ENCODE measurements at places on chromosomes 7 and 10.

DNA sequence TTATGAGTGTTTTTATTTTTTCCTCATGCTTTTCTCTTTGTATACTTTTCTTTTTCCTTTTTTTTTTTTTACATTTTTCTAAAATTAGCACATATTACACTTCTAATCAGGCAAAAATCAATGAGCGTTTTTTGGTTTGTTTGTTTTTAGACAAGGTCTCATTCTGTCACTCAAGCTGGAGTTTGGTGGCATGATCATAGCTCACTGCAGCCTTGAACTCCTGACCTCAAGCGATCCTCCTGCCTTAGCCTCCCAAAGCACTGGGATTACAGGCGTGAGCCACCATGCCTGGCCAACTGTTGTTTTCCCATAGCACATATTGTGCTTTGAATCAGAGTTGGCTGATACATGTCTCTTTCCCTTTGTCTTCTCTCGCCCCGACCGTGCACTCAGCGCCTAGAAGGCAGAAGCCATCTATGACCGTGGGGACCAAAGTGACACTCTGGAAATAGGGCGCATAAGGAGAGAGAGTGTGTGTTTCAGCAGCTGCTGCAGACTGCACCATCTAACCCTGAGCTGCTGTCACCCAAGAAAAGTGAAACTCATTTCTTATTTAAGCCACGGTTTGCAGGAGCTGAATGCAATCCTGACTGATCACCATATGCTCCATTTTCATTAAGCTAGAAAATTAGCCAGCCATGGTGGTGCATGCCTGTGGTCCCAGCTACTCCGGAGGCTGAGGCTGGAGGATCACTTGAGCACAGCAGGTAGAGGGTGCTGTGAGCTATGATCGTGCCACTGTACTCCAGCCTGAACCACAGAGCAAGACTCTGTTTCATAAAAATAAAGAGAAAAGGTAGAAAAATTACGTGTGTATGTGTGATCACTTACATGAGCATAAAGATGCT lies 41.4 kb upstream of the GTF2I start:
- no peak overlapping the region for H3K4me3 ChIP-seq
- no peak for DNase-seq
- no peaks in the 10 kb centered on the region for H3K36me3 ChIP-seq
- H3K4me1 ChIP-seq = peaks cover 3% of the 10 kb centered on the region
- H3K27ac ChIP-seq = no peak overlapping the region

GRCh38 chr7:19144661-19145433 lies at the start of gene FERD3L:
Gene FERD3L, minus strand, starts transcription at chr7:19145421. Its CDS starts 59 bp downstream, at chr7:19145362.
- peak within 1 kb of the TSS; percentile 36 for H3K4me3 ChIP-seq
- H3K27ac ChIP-seq = no peak within 1 kb of the TSS
- peaks cover 32% of the 10 kb centered on the region for H3K27me3 ChIP-seq
- peaks cover 4% of the 10 kb centered on the region for H3K4me1 ChIP-seq

DNA sequence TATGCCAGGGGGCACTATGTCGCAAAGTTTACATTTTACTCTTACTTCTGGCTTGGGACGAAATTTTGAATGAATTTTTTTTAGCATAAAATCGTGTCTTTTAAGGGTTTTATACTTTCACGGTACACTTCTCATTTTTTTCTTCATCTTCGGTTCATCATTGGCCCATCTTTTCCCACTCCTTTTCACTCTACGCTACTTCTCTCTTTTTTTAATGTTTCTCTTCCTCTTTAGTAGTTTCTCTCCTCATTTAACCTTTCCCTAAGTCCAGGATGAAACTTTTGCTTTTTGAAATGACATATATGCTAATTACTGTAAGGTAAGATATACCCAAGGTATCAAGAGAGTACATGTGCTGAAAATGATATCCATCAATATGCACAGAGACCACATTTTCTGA lies 39.5 kb downstream of the C7orf33 start:
- H3K4me1 ChIP-seq = no peaks in the 10 kb centered on the region
- H3K4me3 ChIP-seq = no peak overlapping the region
- no peaks in the 10 kb centered on the region for H3K36me3 ChIP-seq
- no peaks in the 10 kb centered on the region for H3K27me3 ChIP-seq

- H3K4me1 ChIP-seq = no peaks in the 10 kb centered on the region
- no peak overlapping the region for H3K27ac ChIP-seq
- H3K4me3 ChIP-seq = no peak overlapping the region
- no peaks in the 10 kb centered on the region for H3K36me3 ChIP-seq
- no peak for DNase-seq
These were observed 33.7 kb upstream of the RHEB start for GRCh38 chr7:151553356-151553755.

GRCh38 chr7:20241194-20241910 lies 24.2 kb upstream of the MACC1 start:
- H3K4me3 ChIP-seq = no peak overlapping the region
- DNase-seq = no peak
- no peaks in the 10 kb centered on the region for H3K27me3 ChIP-seq
- no peaks in the 10 kb centered on the region for H3K36me3 ChIP-seq
- no peak overlapping the region for H3K27ac ChIP-seq
- no peaks in the 10 kb centered on the region for H3K4me1 ChIP-seq

- no peak overlapping the region for H3K4me3 ChIP-seq
- no peaks in the 10 kb centered on the region for H3K4me1 ChIP-seq
- DNase-seq = no peak
- no peak overlapping the region for H3K27ac ChIP-seq
- H3K36me3 ChIP-seq = no peaks in the 10 kb centered on the region
- H3K27me3 ChIP-seq = no peaks in the 10 kb centered on the region
These were observed 19.6 kb upstream of the GTPBP4 start for GRCh38 chr10:968546-969199.

GRCh38 chr7:148155000-148155399 lies 435.6 kb upstream of the C7orf33 start:
- no peaks in the 10 kb centered on the region for H3K27me3 ChIP-seq
- H3K27ac ChIP-seq = no peak overlapping the region
- no peak overlapping the region for H3K4me3 ChIP-seq
- no peak for DNase-seq

DNA sequence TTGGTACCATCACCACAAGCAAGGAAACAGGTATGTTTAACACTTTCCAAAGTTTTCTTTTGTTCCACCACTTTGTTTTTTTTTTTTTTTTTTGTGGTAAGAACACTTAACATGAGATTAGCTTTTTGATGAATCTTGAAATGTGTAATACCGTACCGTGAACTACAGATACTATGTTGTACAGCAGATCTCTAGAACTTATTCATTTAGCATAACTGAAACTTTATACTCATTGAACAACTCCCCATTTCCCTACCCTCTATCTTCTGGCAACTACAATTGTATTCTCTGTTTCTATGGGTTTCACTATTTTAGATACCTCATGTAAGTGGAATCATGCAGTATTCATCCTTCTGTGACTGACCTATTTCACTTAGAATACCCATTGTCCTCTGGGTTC lies 162.7 kb upstream of the ITGB1 start:
- H3K36me3 ChIP-seq = no peaks in the 10 kb centered on the region
- no peaks in the 10 kb centered on the region for H3K27me3 ChIP-seq
- no peak overlapping the region for H3K27ac ChIP-seq
- no peak overlapping the region for H3K4me3 ChIP-seq
- no peak for DNase-seq

- H3K27ac ChIP-seq = no peak overlapping the region
- no peak for DNase-seq
- H3K36me3 ChIP-seq = no peaks in the 10 kb centered on the region
- H3K4me1 ChIP-seq = no peaks in the 10 kb centered on the region
- no peak overlapping the region for H3K4me3 ChIP-seq
These were observed 461.1 kb upstream of the FOXK1 start for GRCh38 chr7:4221043-4221442.

GRCh38 chr10:114492351-114493037 lies 88.2 kb upstream of the AFAP1L2 start:
- H3K27me3 ChIP-seq = no peaks in the 10 kb centered on the region
- no peak overlapping the region for H3K4me3 ChIP-seq
- H3K36me3 ChIP-seq = no peaks in the 10 kb centered on the region
- peak; percentile 33 for DNase-seq

- peak; percentile 44 for DNase-seq
- H3K4me3 ChIP-seq = no peak overlapping the region
- H3K4me1 ChIP-seq = no peaks in the 10 kb centered on the region
- H3K27ac ChIP-seq = no peak overlapping the region
These were observed 246.7 kb downstream of the GFRA1 start for GRCh38 chr10:116026315-116026714.

DNA sequence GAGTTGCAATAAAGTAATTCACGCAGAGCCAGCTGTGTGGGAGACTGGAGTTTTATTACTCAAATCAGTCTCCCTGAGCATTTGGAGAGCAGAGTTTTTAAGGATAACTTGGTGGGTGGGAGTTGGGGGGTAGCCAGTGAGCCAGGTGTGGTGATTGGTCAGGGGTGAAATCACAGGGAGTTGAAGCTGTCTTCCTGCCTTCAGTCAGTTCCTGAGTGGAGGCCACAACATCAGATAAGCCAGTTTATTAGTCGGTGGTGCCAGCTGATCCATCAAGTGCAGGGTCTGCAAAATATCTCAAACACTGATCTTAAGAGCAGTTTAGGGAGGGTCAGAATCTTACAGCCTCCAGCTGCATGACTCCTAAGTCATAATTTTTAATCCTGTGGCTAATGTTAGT lies 3.3 kb upstream of the CYP51A1 start:
- DNase-seq = no peak
- peaks cover 3% of the 10 kb centered on the region for H3K4me1 ChIP-seq
- H3K27me3 ChIP-seq = no peaks in the 10 kb centered on the region
- H3K4me3 ChIP-seq = no peak overlapping the region
- no peaks in the 10 kb centered on the region for H3K36me3 ChIP-seq

DNA sequence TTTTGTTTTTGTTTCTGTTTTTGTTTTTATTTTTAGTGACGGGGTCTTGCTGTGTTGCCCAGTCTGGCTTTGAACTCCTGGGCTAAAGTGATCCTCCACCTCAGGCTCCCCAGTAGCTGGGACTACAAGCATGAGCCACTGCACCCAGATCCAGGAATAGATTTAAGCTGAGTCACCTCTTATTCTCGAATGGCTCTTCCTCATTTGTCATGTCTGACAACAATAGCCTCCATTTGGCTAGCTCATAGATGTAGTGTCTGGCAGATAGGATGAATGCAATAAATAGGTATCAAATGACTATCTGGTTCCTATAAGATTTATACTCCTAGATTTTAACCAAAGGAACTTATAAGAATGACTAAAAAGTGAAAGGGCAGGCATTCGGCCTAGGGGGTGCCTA lies 172.9 kb downstream of the TMEM26 start:
- H3K27ac ChIP-seq = no peak overlapping the region
- H3K4me1 ChIP-seq = no peaks in the 10 kb centered on the region
- no peak overlapping the region for H3K4me3 ChIP-seq
- no peaks in the 10 kb centered on the region for H3K27me3 ChIP-seq
- no peaks in the 10 kb centered on the region for H3K36me3 ChIP-seq
- peak; percentile 27 for DNase-seq

DNA sequence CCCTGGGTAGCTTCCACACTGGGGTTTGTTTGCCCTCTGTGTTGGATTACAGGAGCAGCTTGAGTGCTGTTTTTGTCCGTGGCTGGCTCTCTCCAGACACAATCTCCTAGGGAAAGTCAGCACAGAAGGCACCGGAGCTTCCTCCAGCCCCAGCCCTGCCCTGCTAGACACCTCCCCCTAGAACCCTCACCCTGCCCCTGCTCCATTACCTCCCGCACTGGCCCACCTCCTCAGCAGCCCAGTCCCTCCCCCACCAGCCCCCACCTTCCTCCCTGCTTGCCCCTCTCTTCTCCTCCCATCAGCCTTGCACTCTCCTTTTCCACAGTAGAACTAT lies 130.5 kb downstream of the ADCY1 start:
- no peaks in the 10 kb centered on the region for H3K36me3 ChIP-seq
- no peaks in the 10 kb centered on the region for H3K4me1 ChIP-seq
- DNase-seq = no peak

DNA sequence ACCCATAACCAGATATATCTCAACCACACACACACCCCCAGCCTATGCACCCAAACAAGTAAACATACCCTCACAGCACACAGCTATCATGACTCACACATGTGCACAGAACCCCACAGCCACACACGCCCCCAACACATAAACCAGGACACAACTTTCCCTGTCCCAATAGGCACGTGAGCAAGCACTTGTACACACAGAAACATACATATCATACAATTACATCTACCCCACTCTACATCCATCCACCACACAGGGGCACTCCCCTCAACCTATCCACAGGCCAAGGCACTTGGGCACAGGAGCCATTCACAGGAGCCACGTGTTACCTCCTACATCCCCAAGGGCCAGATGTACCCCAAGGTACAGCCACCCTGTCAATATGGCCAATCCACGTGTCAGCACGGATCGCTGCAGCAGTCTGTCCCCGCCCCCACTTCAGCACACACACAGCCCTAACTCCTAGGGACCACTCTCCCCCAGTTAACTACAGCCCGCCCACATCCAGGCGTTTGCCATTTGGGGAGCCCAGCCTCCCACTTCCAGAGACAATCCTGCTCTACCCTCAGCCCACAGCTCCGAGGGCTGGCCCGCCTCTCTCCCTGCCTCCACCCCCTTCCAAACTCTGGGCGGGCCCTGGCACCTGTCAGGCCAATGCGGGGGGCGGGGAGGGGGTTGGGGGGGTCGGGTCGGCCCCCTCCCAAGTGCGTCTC lies 163.5 kb downstream of the SH3PXD2A start:
- H3K27ac ChIP-seq = no peak overlapping the region
- peaks cover 6% of the 10 kb centered on the region for H3K27me3 ChIP-seq
- peaks cover 13% of the 10 kb centered on the region for H3K4me1 ChIP-seq
- no peak overlapping the region for H3K4me3 ChIP-seq
- H3K36me3 ChIP-seq = no peaks in the 10 kb centered on the region
- DNase-seq = no peak

GRCh38 chr10:133375357-133376115 lies 2.4 kb upstream of the ECHS1 start:
- no peaks in the 10 kb centered on the region for H3K36me3 ChIP-seq
- H3K4me3 ChIP-seq = no peak overlapping the region
- no peaks in the 10 kb centered on the region for H3K27me3 ChIP-seq
- H3K4me1 ChIP-seq = no peaks in the 10 kb centered on the region

DNA sequence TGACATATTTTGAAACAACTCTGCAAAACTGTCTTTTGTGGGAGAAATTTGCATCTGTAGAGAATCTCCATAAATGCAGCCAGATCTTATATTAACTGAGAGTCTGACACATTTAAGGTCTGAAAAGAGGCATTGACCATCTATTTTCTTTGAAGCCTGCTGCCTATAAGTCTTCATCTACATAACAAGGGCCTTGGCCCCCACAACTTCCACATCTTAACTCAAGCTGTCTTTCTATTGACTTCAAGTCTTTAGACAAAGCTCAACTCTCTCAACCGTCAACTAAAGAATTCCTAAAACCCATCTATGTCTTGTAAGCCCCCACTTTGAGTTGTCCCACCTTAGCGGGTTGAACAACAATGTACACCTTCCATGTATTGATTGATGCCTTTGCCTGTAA lies 72.4 kb upstream of the ADCY1 start:
- H3K27me3 ChIP-seq = no peaks in the 10 kb centered on the region
- no peaks in the 10 kb centered on the region for H3K4me1 ChIP-seq
- no peak for DNase-seq
- no peaks in the 10 kb centered on the region for H3K36me3 ChIP-seq
- no peak overlapping the region for H3K27ac ChIP-seq
- H3K4me3 ChIP-seq = no peak overlapping the region

GRCh38 chr10:124392626-124393342 lies 25.9 kb downstream of the OAT start:
- no peaks in the 10 kb centered on the region for H3K27me3 ChIP-seq
- H3K27ac ChIP-seq = no peak overlapping the region
- no peak for DNase-seq
- H3K4me1 ChIP-seq = peaks cover 6% of the 10 kb centered on the region
- H3K4me3 ChIP-seq = no peak overlapping the region
